Urinary bladder (tissue), 4 donors: ENCODE measurements at places on chromosomes 16 and 17. TPM values are rescaled to one million over a fixed set of nuclear protein-coding genes. Genes with fewer than 3 reads are reported as not detected.

DNA sequence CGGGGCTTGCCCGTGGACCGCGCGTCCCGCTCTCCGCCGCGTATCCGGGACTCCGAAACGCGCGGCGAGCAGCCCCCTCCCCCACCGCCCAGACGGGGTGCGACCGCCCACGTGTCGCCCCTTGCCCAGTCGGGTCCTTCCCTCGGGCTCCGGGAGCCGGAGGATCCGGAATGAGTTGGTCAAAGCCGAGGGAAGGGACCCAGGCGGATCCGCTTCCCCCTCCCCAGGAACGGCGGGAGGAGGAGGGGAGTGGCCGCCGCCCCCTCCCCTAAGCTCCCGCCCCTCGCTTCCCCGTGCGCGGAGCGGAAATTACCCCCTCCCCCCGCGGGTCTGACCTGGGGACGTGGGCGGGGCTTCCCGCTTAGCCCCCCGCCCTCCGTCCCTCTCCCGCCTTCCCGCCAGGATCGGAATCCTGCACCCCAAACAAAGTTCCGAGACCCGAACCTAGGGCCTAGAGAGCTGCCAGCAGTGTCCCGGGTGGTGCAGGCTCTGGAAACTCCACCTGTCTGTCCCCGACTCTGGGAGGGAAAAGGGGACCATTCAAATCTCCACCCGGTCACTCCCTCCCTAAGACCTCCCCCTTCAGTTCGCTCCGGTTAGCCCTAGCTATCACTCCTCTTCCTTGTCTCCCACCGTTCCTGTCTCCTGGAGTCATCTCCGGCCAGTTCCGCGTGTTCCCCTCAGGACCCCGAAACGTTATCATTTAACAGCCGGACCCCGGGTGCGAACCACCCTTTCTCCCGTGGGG lies 1.0 kb upstream of the IGF2BP1 start:
- DNase-seq = no peak

DNA sequence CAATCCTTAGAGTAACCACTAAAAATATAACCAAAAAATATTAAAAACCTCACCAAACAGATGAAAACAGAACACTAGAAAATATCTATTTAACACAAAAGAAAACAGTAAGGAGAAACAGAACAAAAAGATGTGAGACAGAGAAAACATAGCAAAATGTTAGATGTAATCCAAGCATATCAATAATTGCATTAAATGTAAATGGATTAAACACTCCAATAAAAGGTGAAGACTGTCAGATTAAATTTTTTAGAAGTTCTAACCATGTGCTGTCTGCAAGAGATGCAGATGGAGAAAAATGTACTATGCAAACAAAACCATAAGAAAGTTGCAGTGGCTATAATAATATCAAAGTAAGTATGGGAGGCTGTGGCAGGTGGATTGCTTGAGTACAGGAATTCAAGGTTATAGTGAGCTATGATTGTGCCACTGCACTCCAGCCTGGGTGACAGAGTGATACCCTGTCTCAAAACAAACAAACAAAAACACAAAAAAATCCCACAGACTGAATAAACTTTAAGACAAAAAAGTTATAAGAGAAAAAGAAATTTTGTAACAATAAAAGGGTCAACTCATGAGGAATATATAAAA lies 53.9 kb downstream of the ADCY9 start:
- no peak for DNase-seq

DNA sequence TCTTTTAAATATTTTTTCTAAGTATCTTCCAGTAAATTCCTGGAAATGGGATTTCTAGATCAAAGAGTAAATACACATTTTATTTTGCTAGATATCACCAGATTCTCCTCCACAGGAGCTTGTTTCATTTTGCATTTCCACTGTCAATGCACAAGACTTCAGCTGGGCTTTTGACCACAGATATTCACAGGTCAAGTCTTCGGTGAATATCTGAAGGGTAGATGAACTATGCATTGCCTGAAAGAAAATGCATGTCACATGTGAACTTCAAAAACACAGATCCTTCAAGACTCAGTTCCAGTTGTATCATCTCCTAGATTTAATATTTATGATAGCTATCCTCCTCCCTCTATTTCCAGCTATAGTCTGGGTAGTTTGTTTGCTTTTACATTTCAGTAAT lies 963.6 kb upstream of the GOT2 start:
- DNase-seq = no peak

- no peak for DNase-seq
Measured at GRCh38 chr17:42266918-42267766, 9.0 kb downstream of the STAT5B start.

DNA sequence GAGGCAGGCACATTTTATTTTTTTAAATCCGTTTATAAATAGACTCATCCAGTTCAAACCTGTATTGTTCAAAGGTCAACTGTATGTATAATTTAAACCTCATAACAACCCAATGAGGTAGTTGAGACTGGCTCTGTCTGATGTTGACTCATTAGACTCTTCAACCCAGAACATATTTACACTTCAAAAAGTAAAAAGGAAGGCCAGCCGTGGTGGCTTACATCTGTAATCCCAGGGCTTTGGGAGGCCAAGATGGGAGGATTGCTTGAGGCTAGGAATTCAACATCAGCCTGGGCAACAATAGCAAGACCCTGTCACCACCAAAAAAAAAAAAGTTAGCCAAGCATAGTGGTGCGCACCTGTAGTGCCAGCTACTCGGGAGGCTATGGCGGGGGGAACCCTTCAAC lies 32.5 kb upstream of the DHRS7B start:
- no peak for DNase-seq

GRCh38 chr16:81573533-81574020 lies 129.0 kb downstream of the CMIP start:
- no peak for DNase-seq

DNA sequence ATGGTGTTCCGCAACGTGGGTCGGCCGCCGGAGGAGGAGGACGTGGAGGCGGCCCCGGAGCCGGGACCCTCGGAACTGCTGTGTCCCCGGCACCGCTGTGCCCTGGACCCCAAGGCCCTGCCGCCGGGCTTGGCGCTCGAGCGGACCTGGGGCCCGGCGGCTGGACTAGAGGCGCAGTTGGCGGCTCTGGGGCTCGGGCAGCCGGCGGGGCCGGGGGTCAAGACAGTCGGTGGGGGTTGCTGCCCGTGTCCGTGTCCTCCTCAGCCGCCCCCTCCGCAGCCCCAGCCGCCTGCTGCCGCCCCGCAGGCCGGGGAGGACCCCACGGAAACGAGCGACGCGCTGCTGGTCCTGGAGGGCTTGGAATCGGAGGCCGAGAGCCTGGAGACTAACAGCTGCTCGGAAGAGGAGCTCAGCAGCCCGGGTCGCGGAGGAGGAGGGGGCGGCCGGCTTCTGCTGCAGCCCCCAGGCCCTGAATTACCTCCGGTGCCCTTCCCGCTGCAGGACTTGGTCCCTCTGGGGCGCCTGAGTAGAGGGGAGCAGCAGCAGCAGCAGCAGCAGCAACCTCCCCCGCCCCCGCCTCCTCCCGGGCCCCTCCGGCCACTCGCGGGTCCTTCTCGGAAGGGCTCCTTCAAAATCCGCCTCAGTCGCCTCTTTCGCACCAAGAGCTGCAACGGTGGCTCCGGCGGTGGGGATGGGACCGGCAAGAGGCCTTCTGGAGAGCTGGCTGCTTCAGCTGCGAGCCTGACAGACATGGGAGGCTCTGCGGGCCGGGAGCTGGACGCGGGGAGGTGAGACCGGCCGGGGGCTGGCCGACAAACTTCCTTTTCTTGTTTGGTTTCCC lies 821 bp downstream of the SOCS7 start:
- DNase-seq = no peak

GRCh38 chr16:72198021-72198711 lies 26.2 kb upstream of the PMFBP1 start:
- peak; percentile 70 for DNase-seq

DNA sequence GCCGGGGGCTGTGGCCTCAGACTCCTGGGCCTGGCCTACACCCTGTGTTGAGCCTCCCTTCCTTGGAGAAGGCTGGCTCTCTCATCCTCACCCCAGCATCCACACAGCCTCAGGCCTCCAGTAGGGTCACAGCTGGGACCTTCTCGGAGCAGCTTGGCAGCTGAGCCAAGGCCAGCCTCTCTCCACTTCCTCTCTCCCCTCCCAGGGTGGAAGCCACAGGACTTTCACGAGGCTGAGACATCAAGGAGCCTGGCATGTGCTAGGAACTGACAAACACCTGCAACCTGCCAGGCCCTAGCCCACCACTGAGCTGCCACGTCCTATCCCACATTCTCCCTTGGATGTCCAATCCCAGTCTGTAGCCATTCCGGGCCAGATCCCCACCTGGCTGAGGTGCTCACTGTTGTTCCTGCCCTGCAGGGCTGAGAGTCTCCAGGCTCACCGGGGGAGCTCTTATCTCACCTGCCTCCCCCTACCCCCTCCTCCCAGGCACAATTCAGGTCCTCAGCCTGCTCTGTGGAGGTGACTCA lies 3.1 kb downstream of the MMP15 start:
- DNase-seq = no peak

DNA sequence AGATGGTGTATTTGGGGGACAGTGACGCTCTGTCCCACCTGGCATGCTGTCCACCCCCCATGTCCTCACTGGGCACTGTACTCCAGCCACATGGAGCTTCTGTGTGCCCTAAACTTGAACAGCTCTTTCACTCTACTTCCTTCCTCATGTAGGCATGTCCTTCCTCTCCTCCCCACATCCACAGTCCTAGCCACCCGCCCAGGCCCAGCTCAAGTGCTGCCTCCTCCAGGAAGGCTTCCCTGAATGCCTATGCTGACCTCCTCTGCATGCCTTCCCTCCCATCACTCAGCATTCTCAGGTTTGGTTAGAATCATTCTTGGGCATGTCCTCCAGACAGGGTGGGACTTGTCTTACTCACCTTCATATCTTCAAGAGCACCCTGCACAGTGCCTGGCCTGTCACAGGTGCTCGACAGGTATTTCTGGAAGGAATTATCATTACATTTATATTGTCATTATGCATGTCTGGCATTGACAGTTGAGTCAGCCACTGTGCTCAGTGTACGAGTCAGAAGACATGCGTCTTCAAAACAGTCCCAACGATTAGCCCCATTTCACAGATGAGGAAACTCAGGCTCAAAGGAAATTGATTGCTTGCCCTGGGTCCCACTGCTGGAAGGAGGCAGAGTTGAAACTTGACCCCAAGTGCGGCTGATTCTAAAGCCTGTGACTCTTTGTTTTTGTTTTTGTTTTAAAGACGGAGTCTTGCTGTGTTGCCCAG lies 42.1 kb upstream of the TOB1 start:
- no peak for DNase-seq

- no peak for DNase-seq
Measured at GRCh38 chr17:2192367-2193057, 111.1 kb downstream of the SMG6 start.

DNA sequence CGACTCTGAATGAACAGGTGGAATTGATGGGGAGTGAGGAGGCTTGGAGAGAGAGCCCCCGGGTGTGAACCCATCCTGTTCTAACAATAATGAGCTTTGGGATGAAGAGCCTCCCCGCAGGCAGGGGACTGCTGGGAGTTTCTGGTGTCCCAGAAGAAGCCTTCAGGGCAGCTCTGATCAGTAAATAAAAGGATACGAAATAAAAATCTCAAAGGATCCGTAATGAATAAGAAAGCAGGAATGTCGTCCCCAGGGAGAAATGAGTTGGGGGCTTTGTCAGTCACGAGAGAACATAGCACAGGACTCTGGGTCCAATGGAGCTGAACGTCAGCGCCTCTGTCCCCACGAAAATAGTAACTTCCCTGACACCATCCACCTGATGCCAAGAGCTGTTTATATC lies 113.4 kb downstream of the PITPNC1 start:
- no peak for DNase-seq

- DNase-seq = no peak
Measured at GRCh38 chr17:19347323-19348080, 15.0 kb downstream of the B9D1 start.

GRCh38 chr16:14309906-14310305 lies 238.8 kb downstream of the MRTFB start:
- DNase-seq = no peak

DNA sequence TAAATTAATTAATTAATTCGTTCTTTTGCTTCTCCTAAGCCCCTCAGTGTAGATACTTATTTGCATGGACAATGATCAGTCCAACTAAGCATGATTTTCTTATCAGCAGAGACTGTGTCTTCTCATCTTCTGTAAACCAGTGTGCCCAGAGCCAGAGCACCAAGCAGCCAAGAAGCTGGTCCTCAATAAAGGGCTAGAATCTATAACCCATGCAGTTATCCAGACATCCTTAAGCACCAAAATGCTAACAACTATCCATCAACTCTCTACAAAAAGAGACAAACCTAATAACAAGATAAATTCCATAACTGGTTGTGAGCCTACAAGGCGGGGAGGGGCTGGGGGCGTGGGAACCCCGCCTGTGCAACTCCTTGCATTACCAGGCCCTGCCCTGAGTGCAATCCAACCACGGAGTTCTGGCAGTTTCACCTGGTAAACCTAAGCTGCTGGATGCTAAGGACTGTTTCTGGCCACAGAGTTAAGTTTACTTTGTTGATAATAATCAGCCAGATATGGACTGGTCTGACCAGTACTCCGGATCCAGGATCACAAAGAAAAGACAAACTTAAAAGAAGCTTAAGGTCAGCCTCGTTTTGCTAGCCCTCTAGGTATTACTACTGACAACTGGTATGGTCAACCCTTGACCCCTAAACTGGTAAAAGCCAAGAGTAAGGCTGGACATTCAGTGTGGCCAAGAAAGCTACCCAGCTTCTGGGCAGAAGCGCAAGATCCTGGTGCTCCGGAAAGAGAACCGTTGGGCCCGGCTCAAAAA lies 51.5 kb downstream of the ZFHX3 start:
- no peak for DNase-seq

DNA sequence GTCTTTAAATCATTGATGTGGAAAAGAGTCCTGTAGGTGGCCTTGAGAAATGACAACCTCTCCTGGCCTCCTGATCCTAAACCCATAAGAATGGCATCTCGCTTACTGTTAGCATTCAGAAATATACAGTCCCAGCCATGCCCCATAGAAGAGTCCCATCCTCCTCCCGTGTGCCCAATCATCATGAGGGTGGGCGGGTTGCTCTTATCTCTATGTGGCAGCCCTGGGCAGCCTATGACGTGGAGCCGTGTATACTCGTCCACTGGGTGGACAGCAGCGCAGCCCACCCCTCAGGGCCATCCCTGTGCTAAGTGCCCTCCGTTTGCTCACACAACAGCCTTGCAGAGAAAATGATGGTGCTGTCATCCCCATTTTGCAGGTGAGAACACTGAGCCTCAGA lies 105.3 kb downstream of the AMFR start:
- no peak for DNase-seq

- no peak for DNase-seq
Measured at GRCh38 chr16:31428279-31428597, at the start of gene COX6A2. TSS of gene COX6A2 (minus strand) at chr16:31428360. CDS start at chr16:31428325, 35 bp downstream.

- DNase-seq = no peak
Measured at GRCh38 chr16:19116711-19117449, 3.1 kb downstream of the ITPRIPL2 start.

- DNase-seq = no peak
Measured at GRCh38 chr17:66610361-66611133, 224.4 kb upstream of the CACNG5 start.

ALOX15 gene
- 0.06 TPM for polyA plus RNA-seq

ASPSCR1 gene
- 28.6 TPM for polyA plus RNA-seq

CRK gene
- 43.3 TPM for polyA plus RNA-seq

C16orf74 gene
- 10.7 TPM for polyA plus RNA-seq

DPEP1 gene
- 0.41 TPM for polyA plus RNA-seq

SLC5A11 gene
- 0.03 TPM for polyA plus RNA-seq

MSLN gene
- polyA plus RNA-seq = 0.41 TPM

C17orf78 gene
- polyA plus RNA-seq = not detected

TMEM219 gene
- polyA plus RNA-seq = 120 TPM

HSD17B2 gene
- 83.2 TPM for polyA plus RNA-seq

TLCD2 gene
- 4.6 TPM for polyA plus RNA-seq

FBXW10B gene
- polyA plus RNA-seq = 0.52 TPM

BORCS6 gene
- 14.9 TPM for polyA plus RNA-seq

ITGB4 gene
- 64.8 TPM for polyA plus RNA-seq

KRTAP4-3 gene
- not detected for polyA plus RNA-seq

SPATA32 gene
- not detected for polyA plus RNA-seq

TELO2 gene
- 39.7 TPM for polyA plus RNA-seq

TMEM114 gene
- polyA plus RNA-seq = not detected

IGF2BP1 gene
- polyA plus RNA-seq = 0.03 TPM

ARHGAP23 gene
- 39.8 TPM for polyA plus RNA-seq
